ENCODE measurements at places on chromosomes 16 and 17.

DNA sequence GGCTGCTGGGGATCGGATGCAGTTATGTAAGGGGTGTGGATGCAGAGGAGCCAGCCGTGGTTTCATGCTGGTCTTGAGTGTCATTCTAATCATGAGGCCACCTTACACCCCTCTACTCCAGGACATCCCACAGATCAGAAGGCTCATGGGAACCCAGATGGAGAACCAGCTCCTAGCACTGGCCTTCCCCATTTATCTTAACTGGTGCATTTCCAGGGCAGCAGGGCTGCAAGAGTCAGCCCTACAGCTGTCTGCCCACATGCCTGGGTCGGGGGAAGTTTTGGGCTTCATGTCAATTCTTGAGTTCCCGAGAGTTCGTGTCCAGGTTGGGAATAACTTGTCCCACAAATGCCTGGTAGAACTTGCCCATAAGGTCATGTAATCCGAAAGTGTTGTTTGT, 29.1 kb downstream of the RPTOR start:
- no peak for DNase-seq

GRCh38 chr16:88770461-88771293, 14.3 kb downstream of the PIEZO1 start:
- no peak for DNase-seq

GRCh38 chr17:43832168-43832975, 574 bp downstream of the MPP3 start:
- no peak for DNase-seq

GRCh38 chr16:50208460-50208931, 55.4 kb downstream of the TENT4B start:
- no peak for DNase-seq

DNA sequence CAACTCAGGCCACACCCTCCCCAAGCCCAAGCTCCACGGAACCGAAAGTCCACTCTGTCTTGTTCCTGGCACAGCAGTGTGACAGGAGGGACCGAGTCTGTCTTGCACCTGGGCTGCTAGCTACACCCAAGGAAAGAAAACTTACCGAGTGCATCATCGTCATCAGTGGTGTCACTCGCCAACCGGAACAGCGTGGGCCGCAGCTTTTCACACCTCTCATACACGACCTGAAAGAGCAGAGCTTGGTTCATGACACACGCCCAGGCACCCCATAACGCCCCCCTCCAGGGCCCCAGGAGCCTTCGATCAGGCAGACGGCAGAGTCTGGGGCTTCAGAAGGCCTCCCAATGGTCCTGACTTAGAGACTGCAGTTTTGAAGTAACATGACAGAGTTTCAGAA, 27.5 kb downstream of the GGA2 start:
- peak; percentile 5 for DNase-seq

DNA sequence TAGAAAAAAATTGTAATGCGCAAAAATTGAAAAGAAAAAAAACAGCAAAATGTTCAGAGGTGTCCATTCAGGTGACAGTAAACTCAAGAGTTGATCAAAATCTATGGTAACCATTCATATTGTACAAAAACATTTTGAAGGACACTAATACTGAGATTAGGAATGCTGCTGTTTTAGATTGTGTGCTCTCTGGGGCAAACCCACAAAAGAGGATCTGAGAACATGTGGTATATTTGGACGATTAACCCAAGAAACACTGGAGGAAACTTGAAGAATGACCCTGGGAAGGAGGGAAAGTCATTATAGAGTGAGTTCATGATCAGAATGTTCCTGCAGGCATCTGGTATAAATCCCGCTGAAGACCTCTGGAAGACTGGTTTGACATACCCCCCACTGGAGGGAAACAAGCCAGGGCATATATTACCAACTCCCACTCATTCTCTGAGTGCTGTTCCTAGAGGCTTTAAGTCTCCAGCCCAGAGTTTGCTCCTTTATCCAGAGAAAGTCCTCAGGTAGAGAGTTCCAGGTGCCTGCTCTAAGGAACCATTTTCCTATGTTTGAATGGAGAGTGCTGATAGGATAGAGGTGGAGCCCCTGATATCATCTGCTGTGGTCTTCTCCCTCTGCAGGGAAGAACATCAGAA, 1.2 kb downstream of the KRTAP4-2 start:
- no peak for DNase-seq

DNA sequence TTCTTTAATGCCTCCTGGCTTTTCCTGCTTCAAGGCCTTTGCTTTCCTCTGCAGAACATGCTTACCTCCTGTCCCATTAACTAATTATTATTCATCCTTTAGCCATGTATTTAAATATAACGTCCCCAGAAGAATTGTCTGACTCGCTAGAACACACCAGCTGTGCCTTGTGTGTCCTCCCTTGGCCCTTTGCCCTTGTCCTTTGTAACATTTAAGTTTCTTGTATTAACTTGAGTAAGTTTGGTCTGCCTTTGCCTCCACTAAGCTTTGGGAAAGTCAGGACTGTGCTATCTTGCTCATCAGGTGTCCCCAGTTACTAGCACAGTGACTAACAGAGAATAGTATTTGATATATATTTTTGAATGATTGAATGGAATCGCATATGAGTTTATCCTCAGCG, 29.6 kb upstream of the ABCA9 start:
- no peak for DNase-seq

DNA sequence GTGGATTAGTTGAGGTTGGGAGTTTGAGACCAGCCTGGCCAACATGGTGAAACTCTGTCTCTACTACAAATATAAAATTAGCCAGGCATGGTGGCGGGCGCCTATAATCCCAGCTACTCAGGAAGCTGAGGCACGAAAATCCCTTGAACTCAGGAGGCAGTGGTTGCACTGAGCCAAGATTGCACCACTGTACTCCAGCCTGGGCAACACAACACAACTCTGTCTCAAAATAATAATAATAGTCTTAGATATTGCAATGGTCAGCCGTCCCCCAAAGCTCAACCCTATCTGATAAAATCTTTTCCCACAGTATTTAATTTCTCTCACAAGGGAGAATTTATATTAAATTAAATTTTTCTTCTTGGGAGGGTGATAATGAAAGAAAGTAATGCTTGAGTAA, 169.6 kb downstream of the XYLT1 start:
- no peak for DNase-seq

DNA sequence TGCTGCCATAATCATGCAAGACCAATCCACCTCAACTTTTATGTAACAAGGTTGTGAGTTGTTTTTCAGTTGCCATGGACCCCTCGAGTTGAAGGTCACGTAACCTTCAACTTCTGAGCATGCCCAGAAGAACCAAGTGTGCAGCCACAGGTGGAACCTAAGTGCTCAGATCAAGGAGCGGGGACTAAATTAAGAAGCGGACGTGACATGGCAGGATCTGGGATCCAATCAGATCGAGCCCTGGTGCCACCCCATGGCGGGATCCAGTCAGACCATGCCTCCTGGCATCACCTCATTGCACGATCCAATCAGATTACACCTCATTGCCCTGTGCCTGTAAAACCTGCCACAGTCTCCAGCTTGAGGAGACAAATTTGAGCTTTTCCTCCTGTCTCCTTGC, 204.5 kb upstream of the CDH5 start:
- no peak for DNase-seq

- no peak for DNase-seq
These were observed 355.1 kb upstream of the MON1B start for GRCh38 chr16:76835779-76836300.

- peak; percentile 30 for DNase-seq
These were observed 1.0 kb downstream of the SLC47A1 start for GRCh38 chr17:19534562-19535149.

DNA sequence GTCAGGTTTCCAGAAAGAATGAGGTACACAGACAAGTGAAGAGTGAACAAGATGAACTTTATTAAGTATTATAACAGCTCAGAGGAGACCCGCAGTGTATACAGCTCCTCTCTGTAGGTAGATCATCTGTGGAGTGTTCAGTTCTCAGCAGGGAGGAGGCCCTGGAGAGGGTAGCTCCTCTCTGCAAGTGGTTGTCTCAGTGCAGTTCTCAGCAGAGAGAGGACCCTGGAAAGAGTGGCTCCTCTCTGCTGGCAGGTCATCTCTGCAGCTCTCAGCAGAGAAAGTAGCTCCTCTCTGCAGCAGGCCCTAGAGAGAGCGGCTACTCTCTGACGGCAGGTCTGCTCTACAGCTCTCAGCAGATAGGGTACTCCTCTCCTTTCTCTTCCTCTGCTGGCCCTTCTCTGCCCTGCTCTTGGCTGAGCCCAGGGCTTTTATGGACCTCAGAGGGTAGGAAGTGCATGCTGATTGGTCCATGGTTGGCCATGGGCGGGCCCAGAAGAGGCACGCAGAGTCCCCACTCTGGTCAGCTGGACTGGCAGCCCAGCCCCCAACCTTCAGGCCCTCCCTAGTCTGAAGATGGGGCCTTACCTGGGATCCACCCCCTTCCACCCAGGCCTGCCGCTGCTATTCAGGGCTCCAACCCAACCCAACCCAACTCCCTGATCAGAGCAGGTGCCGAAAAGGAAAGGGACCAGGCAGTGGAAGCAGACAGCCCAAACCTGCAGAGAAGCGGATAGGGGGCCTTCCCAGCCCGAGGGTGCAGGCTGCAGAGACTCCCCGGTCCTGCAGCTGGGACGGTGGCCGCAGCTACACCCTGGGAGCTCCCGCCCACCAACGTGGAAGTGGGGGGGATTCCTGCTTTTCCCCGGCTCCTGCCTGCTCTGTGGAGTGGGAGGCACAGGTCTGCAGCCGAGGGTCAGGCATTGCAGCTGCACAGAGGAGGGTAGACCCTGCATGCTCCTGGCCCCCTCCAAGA, 18.5 kb upstream of the DNAJA2 start:
- DNase-seq: no peak

DNA sequence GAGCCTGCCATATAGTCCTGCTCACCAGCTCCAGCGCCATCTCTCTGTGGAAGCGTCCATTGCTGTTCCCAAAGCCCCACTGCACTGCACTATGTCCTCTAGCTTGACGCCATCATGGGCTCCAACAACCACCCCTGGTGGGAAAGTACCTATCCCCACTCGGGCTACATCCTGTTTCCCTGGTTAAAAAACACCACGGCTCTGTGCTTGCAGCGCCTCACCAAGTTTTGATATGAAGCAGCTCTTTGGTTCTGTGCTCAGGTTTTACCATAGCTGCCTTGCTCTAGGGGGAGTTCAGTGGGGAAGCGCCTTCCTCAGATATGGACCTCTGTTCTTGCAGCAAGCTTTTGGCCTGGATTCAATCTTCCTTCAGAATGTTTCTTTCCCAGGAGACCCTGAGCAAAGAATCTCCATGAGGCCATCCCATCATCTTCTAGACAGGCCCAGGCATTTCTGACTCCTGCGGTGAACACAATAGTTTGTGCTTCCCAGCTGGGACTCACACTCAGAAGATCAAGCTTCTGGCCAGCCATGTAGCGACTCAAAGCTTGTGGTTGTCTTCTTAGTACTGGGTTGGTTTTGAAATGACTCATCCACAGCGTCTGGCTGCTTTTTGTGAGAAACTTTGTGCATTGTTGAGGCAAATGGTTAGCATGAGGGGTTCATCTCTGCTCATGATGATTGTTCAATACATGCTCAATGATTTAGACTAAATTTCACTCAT, 39.5 kb downstream of the DYNLRB2 start:
- peak; percentile 95 for DNase-seq

DNA sequence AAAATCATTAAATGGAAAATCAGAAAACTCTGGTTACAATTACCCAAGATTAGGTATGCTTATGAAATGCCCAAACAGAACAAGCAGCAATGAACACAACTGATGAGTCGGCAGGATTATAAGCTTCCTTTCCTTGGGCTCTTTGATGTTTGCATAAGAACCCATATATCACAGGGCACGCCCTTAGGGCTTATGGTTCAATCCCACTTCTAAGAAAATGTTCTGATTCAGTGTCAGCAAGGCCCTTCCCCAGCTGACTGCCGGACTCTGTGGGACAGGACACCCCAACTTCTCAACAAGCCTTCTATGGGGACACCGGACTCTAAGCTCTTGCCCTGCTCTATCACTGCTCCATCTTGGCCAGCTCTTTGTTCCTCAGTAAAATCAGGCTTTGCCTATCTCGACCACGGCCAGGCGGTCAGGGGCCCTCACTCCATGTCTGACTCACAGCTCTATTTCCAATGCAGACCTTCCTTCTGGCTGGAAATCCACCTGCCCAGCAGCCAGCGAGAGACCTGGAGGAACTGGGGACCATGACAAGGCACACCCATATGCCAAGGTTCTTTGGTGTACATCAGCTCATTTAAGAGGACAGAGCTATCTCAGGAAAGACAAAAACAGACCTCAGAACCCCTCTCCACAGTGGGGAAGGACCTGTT, 26.8 kb downstream of the LITAFD start:
- DNase-seq: no peak

DNA sequence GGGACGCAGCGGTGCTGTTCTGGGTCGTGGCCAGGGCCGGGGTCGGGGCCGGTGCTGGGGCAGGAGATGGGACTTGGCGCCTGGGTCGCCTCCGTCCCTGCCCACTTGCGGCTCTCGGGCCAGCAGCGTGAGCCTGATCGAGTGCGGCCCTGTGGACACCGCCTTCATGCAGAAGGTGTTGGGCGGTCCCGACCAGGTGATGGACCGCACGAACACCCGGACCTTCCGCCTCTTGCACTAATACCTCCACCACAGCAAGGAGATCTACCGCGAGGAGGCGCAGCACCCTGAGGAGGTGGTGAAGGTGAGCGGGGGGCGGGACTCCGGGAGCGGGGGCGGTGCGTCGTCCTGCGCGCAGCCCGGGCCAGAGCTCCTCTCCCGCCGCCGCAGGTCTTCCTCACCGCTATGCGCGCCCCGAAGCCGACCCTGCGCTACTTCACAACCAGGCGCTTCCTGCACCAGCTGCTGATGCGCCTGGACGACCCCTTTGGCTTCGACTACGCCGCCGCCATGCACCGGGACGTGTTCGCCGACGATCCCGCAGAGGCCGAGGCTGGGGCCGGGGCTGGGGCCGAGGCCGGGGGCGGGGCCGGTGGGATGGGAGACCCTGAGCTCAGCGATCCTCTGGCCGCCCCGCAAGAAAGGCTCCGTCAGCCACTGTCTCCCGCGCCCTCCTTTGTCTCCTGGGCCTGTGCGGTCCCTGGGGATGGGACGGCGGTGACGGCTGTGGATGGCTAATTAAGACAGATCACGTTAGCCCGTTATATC, 4.5 kb upstream of the HSD17B1 start:
- peak; percentile 82 for DNase-seq

DNA sequence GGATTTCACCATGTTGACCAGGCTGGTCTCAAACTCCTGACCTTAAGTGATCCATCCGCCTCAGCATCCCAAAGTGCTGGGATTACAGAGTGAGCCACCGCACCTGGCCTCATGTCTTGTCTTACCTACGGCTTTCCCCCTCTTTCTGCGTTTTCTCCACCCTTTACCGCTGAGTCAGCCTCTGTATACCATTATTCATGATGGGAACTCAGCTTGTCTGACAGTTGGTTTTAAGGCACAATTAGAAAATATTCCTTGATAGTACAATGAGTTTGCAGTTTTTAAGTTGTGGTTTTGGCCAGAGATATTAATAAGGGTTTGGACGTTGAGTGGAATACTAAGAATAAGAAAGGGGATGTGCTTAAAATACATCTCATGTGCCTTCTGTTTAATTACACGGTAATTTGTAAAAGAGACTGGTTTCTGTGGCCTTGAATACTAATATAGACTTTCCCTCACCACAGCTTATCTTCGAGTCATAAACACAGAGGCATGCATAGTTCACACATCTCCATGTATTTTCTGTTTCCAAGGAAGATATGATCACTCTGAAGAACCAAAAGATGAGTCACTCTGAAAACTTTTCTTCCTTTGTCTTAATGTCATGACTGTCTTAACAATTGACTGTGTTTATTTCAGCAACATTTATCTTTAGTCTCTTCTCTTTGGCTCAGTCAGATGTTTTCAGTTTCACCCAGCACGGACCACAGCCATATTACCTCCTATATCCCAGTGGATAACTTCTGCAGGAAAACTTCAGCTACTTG, 54.4 kb downstream of the PITPNC1 start:
- DNase-seq: peak; percentile 79

- DNase-seq: no peak
These were observed 11.9 kb downstream of the TBX2 start for GRCh38 chr17:61411261-61412142.
